ENCODE measurements at places on chromosomes 12 and 14.

DNA sequence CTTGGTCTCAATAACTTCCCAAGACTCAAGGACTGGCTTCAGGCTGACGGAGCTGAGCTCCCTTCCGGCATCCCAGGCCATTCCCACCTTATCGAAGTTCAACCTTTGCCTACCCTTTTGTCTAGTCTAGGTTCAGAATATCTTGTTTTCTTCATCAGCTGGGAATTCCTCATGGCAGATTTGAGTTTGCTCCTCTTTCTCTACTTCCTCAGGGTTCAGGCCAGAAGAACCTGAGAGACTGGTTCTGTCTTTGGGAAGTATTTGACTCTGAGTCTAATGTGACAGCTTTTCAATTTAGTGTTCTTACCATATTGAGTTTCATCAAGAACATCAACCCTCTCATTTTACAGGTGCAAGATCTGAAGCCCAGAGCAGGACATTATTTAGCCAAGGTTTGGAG, 2.1 kb downstream of the BIN2 start:
- DNase-seq = no peak

- peak; percentile 67 for DNase-seq
Observed at GRCh38 chr14:89681086-89682018, 264.3 kb upstream of the FOXN3 start.

GRCh38 chr14:30521899-30522736, 36.8 kb upstream of the G2E3 start:
- no peak for DNase-seq

- DNase-seq = no peak
Observed at GRCh38 chr14:67536087-67536486, 3.0 kb downstream of the PLEKHH1 start.

GRCh38 chr12:76346798-76347420, 1.3 kb downstream of the BBS10 start:
- DNase-seq = no peak

DNA sequence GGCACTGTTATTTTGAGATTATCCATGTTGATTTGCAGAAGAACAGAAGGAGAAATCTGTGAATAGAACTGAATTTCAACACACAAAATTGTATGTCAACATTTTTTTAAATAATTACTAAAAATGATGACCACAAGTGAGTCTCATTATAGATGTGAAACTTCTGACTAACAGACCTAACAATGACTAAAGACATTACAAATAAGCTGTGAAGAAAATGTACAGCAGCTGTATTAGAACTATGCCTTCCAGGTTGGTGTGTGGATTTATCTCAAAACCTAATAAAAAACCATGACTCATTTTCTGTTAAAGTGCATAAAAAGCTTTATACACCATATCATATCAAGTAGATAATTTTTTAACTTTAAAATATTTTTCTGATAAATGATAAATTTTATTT, 22.5 kb upstream of the FOXG1 start:
- DNase-seq = no peak

DNA sequence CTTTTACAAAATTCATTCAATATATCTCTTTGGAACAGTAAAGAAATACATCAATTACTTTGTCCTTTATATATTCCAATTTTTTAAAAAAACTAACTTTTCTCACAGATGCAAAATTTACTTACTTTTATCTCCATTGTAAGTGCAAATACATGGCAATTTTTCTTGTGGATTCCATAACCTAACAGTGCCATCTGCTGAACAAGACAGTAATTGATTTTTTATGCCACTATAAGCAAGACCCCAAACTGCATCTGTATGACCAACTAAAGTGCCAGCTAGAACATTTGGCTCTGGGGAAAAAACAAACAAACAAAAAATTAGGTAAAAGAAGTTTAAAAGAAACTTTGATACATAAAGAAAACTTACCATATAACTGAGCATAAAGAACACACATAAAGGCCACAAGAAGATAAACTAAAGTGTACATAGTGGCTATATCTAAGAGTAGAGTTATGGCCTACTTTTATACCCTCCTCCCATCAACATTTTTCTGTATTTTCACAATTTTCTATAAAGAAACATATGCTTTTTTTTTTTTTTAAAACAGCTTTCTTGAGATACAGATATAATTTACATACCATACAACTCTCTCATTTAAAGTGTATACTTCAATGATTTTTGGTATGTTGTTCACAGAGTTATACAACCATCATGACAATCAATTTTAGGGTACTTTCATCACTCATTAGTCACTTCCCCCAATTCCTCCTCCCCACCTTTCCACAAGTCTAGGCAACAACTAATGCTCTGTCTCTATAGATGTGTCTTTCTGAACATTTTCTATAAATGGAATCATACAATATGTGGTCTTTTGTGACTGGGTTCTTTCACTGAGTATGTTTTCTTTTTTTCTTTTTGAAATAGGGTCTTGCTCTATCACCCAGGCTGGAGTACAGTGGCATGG, 32.6 kb downstream of the COCH start:
- DNase-seq = peak; percentile 40

GRCh38 chr14:22524784-22525161, 64.3 kb downstream of the DAD1 start:
- DNase-seq = no peak

DNA sequence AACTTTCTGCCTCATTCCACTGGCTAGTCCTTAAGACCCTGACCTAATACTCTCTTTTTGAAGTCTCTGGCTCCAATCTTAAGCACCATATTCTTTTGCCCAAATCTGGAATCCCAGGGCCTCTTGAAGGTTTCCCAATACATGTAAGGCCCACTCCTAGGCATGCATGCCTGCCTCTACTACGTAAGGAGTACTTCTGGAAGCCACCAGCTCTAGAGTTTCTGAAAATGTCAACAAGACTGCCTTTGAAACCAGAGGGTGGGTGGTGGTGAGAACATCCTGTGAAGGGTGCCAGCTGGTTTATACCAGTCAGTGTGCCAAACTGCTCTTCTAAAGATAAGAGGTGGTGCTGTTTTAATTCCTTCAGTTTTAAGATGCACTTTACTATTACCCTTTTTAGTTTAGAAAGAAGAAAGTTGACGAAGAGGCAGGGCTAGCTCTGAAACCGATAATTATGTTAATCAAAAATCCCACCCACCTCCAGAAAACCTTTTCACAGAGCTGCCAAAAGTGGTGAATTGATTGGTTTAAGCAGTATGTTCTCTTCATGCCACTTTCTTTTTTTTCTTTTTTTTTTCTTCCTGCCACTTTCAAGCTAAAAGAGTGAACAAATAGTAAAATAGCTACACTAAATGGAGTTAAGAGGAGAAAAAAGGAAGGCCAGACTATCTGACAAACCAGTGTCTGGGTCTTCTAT, 8.7 kb upstream of the WDR89 start:
- no peak for DNase-seq

GRCh38 chr14:85909581-85909980, 379.6 kb downstream of the FLRT2 start:
- DNase-seq = no peak

DNA sequence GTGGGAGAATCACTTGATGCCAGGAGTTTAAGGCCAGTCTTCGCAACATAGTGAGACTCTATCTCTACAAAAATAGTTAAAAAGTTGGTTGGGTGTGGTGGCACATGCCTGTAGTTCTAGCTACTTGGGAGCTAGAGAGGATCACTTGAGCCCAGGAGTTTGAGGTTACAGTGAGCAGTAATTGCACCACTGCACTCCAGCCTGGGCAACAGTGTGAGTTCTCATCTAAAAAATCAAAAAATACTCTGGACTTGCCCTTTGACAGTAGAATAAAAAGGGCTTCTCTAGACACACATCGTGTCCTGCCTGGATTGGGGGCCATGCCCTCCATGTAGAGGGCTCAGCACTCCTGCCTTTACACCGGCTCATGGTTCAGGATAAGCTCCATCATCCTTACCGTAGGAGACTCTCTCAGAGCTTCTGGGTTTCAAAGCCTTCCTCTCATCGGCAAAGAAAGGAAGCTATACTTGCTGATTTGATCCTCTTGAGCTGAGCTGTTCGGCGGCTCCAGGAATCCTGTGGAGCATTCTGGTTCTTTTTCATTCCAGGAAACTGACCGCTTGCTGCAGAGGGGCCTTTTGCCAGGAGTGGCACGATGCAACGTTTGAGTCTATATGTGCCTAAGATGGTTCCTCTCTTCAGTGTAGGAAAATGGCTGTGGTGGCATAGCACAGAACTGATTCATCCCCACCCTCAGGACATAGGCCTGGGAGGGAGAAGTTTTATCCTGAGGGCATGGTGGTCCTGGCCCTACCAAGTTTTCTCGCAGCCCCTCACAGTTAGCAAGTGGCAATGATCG, 29.6 kb downstream of the FLVCR2 start:
- no peak for DNase-seq

- DNase-seq = no peak
Observed at GRCh38 chr12:11885261-11886038, 185.3 kb upstream of the BCL2L14 start.

GRCh38 chr12:104360983-104361707, 57.6 kb downstream of the EID3 start:
- DNase-seq = no peak

DNA sequence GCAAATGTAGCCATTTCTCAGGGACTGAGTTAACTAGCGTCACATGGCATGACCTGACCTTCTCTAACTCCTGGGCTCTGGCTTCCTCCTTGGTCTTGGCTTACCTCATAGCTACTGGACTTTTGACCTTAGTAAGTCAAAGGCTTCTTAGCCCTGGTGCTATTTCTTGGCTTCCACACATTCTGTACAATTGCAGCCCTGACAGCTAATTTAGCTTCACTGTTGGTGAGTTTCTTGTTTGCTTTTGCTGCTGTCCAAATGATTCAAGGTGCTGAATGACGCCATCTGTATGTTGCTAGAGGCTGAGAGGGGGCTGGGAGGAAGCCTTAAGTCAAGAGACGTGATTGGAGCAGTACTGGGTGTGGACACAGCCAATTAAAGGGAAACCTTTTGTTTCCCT, 202.7 kb downstream of the PRKD1 start:
- DNase-seq = no peak

GRCh38 chr12:51475543-51475942, 50.9 kb downstream of the SLC4A8 start:
- no peak for DNase-seq

DNA sequence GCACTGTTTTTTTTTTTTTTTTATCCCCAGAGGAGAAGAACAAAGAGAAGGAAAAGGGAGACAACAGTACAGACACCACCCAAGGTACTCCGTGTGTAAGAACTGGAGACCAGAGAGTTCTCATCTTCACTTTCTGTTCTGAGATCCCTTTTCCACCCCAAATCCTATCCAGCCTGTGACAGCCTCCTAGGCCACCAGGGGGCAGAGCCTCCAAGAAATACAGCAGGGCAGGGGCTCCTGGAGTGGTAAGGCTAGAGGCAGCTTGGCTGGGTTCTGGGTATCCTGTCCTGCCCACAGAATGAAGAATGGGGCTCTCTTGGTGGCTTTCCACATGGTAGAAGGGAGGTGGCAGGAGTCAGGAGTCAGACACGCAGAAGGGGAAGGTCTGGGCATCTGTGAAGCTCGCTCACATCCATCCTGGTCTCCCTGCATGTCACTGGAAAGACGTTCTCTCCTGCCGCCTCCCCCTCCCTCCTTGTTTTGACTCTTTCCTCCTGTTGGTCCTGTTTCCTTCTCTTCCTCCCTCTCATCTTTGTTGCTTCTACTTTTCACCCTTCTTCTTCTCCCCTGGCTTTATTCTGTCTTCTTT, 12.0 kb downstream of the CLSTN3 start:
- DNase-seq = peak; percentile 34
